Right ventricle myocardium inferior (tissue), 1 donor: ENCODE measurements at places on chromosomes 13 and 19. TPM values are rescaled to one million over a fixed set of nuclear protein-coding genes. Genes with fewer than 3 reads are reported as not detected.

The TNFSF9 gene
- total RNA-seq = 0.78 TPM

The NXNL1 gene
- not detected for total RNA-seq

The HCST gene
- 6.3 TPM for total RNA-seq

The ZNF253 gene
- 11.3 TPM for total RNA-seq

The MEX3D gene
- total RNA-seq = 9.6 TPM

The CCNE1 gene
- 3.1 TPM for total RNA-seq

The RNF225 gene
- total RNA-seq = not detected

The HRC gene
- 843 TPM for total RNA-seq

The IGFL2 gene
- total RNA-seq = not detected

- no peak for DNase-seq
Measured at GRCh38 chr13:20407759-20408158, 117.9 kb downstream of the CRYL1 start.

GRCh38 chr13:33931397-33932311 lies 113.7 kb downstream of the RFC3 start:
- no peak for DNase-seq

GRCh38 chr13:29489650-29490560 lies 105.6 kb downstream of the SLC7A1 start:
- DNase-seq = no peak

DNA sequence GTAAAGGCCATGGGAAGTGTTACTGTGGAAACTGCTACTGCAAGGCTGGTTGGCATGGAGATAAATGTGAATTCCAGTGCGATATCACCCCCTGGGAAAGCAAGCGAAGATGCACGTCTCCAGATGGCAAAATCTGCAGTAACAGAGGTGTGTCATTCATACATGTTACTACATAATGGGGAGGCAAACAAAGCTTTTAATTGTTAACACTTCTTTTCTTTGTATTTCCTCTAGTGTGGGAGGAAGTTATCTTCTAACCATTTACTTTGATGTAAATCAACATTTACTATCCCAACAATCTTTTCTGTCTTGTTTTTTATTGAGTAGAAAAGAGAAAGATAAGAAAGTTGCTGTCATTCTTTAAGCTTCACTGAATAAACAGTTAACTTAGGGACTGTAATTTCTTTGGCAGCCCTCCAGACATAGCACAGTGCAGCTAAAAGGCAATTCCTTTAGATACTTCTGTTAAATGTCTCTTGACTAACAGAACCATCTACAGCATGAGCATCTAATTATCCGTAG lies 126.9 kb downstream of the ITGBL1 start:
- DNase-seq = no peak

DNA sequence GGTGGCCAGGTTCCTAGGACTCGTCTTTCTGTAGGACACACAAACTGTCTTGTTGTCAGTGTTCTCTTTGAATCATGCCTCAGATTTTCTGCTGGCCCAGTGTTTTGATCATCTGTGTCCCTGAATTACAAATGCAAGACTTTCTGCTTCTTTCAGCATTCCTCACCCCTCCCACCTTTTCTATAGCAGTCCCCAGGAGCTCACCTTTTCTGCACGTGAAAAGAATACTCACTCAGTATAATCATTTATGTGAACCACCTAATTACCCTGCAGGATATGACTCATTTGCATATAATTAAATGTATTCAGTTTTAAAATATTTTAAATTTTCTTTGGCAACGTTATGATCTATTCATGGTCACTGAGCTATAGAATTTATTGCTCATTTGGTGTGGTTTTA lies 389.2 kb downstream of the ITGBL1 start:
- no peak for DNase-seq

- no peak for DNase-seq
Measured at GRCh38 chr13:23912469-23912868, 15.2 kb upstream of the C1QTNF9B start.

- no peak for DNase-seq
Measured at GRCh38 chr13:95137096-95137495, 164.2 kb downstream of the ABCC4 start.

- no peak for DNase-seq
Measured at GRCh38 chr13:110413016-110413675, 106.1 kb downstream of the COL4A2 start.

GRCh38 chr13:23436680-23437079 lies 3.2 kb upstream of the SACS start:
- DNase-seq = no peak

DNA sequence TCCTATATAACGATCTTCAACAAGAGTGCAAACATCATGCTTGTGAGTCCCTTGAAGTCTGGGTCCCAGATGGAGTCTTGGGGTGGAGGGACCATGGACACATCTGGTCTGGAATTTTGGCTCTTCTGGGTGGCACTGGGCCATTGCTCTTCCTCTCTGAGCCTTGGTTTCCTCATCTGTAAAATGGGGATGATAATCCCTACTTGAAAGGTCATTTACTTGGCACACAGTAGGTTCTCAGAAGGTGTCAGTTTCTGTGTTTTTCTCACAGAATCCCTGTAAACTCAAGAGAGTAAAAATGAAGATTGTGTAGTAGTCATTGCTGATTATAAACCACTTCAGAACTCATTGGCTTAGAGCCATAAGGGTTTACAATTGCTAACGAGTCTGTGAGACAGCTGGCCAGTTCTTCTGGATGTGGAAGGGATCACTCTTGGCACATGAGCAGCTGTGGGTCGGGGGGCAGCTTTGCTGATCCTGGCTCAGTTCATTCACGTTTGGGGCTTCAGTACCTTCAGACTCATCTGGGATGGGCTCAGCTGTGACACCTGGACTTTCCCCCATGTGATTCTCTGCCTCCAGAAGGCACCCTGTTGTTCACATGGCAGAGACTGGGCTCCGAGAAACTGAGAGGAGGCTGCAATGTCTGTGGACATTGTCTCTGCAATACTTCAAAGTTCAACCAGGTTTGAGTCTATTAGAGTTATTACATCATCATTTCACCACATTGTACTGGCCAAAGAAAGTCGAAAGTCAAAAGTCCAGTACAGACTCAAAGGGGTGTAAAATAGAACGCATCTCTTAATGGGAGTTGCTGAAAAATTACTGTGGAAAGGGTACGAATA lies 7.8 kb downstream of the CYP4F12 start:
- no peak for DNase-seq
